Esophagus squamous epithelium (tissue), 5 donors: ENCODE measurements at places on chromosomes 6 and 20.

DNA sequence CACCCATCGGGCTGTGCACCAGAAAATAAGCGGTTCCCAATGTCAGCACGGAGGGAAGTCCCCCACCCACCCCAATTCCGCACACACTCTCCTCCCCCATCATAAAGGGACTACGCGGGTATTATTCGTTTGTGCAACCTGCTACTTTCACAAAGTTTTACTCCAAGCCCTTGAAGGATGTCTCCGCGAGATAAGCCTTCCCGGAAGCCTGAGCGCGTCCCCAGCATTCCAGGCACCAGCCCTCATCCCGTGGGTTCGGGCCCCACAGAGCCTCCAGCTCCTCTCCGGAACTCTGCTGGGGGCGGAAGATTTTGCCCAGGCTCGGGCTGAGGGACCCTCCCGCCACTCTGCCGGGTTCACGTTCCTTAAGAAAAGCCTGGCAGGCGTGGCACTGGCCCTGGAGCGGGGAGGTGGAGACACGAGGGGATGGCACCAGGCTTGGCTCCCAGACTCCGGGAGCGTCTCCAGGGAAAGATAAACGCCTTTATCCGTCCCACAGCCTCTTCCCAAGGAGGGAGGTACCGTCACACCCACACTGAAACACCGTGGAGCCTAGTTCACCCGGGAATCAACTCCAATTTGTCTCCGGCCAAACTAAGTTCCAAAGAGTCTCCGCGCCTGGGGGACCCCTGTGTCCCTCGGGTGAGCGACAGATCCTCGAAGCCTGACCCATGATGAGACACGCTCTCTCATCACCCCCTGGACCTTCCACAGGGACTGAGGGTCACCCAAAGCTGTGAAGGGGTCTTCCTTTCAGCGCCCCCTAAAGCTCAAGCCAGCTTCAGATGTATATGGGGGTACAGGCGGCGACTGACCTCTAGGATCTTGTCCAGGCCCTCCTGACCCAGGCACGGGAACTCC lies 934 bp downstream of the KCNK5 start:
- DNase-seq = no peak

- DNase-seq = no peak
These were observed 13.6 kb upstream of the C20orf144 start for GRCh38 chr20:33648396-33649004.

- DNase-seq = no peak
These were observed 116.0 kb upstream of the CITED2 start for GRCh38 chr6:139490482-139490881.

DNA sequence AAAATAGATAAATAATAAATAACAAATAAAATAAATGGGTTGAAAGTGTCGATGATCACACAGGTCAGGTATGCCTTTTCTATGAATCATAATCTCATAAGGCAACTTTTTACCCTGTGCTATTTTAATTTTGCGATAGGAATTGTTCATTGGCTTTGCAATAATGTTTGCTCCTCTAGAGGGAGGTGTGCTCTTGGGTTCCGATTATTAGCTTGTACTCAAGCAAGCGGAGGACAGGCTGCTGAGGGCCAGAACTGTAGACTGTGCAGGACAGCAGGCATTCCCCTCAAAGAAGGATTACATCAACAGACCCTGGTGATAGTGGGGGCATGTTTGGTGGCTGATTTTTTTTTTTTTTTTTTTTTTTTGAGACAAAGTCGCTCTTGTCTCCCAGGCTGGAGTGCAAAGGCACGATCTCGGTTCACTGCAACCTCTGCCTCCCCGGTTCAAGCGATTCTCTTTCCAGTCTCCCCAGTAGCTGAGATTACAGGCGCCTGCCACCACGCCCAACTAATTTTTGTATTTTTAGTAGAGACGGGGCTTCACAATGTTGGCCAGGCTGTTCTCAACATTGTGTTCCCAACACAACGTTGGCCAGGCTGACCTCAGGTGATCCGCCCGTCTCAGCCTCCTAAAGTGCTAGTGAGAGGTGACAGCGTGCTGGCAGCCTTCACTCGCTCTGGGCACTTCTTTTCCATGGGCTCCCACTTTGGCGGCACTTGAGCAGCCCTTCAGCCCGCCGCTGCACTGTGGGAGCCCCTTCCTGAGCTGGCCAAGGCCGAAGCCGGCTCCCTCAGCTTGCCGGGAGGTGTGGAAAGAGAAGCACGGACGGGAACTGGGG lies 35.6 kb downstream of the RIOK1 start:
- no peak for DNase-seq

GRCh38 chr20:50065325-50065615 lies 47.7 kb downstream of the UBE2V1 start:
- no peak for DNase-seq

GRCh38 chr6:17940151-17940792 lies 47.2 kb downstream of the KIF13A start:
- no peak for DNase-seq

DNA sequence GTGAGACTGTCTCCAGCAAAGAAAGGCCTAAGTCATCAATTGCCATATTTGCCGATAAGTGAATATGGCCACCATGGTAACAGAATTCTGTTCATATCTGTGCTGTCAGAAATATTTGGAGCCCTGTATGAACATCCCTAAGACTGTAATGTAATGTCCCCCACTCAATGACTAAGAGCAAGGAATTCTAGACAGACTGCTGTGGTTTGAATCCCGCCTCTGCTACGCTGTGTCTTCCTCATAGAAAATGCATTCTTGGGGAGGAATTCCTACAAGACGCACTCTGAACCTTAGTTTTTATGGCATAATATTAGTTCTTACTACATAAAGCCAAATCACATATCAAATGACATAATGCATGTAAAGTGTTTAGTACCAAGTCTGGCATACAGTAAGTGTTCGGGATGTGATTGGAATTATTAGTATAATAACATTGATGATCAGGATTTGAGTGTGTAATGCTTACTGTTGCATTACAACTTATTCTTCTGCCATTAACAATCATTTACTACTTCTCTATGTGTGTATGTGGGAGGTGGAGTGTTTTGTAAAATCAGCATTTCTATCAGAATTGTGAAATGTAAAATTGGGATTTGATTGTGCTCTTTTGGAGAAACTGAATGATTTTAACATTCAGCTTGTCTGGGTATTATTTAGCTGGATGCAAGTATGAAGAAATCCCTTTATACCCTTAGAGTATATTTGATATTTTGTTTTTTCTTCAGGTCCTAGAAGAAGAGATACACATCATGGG lies 103.0 kb downstream of the OLIG3 start:
- DNase-seq = no peak

DNA sequence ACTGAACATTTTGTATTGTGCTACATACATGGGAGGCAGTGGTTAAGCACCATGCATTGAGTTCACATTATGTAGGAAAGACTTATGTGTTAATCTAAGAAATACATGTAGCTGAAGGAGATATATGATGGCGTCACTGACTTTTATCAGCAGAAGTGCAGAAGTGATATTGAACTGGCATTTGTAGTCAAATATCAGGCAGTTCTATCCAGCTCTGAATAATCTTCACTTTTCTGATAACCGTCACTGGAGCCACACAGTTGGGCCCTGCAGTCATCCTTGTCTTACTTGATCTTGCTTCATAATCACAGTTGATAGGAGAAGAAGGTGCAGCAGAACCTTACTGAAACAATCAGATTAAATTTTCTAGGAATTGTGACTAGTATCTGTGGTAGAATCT lies 26.4 kb downstream of the CRISP1 start:
- DNase-seq = no peak

DNA sequence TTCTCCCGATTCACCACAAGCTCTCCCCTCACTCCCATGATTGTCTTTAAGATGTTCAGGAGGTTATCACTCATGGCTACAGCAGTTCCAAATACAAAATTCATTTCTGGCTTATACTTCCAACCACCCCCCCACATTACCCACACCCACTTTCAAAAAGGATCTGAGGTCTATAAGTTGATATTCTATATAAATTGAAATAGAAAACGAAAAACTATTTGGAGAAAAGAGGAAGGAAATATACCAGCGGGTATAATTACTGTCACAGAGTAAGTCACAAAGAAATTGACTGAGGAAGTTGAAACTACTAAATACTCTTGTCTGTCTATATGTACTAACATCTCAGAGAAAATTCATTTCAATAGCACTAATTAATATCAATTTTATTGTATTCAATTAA lies 112.7 kb upstream of the TNFAIP3 start:
- no peak for DNase-seq

- no peak for DNase-seq
These were observed 69.9 kb upstream of the STMND1 start for GRCh38 chr6:17031961-17032360.

DNA sequence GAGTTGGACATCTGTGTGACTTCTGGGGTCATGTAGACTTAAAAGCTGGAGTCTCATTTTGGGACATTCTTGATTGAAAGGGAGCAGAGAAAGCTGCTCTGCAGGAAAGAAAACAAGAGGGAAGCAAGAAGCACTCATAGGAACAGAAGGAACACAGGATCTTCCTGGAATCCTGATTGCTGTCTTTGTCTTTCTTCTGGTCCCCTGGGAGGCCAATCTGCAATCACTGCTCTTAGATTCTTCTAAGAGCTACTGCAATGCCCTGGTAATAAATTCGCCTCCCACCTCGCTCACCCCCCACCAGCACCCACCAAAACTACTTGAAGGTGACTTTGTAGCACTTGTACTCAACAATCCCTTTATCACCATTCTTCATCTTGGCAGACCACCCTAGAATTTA lies 51.8 kb downstream of the SLC35B3 start:
- DNase-seq = no peak

DNA sequence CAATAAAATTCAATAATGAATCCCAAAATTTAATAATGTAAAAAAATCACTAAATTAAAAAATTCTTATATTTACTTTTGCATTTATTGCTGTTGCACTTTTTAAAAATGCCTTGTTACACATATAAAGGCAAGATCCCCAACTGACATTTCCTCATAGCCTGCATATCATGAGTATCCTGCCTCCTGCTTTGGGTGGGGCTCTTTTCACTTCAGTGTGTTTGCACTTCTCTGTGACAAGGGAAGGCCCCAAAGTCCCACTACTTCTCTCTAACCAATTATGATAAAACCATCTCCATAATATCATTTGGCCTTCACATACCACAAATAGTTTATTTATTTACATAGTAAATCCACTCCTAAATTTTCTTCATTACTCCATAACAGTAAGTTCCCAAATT lies 446.1 kb upstream of the MARCKS start:
- no peak for DNase-seq

- DNase-seq = no peak
These were observed 497.2 kb upstream of the CDH4 start for GRCh38 chr20:60754856-60755255.

- no peak for DNase-seq
These were observed 73.6 kb downstream of the ERMARD start for GRCh38 chr6:169824848-169825557.

- DNase-seq = no peak
These were observed 80.8 kb upstream of the BEND3 start for GRCh38 chr6:107196152-107196551.

GRCh38 chr6:63245420-63245819 lies 34.2 kb downstream of the FKBP1C start:
- DNase-seq = no peak

DNA sequence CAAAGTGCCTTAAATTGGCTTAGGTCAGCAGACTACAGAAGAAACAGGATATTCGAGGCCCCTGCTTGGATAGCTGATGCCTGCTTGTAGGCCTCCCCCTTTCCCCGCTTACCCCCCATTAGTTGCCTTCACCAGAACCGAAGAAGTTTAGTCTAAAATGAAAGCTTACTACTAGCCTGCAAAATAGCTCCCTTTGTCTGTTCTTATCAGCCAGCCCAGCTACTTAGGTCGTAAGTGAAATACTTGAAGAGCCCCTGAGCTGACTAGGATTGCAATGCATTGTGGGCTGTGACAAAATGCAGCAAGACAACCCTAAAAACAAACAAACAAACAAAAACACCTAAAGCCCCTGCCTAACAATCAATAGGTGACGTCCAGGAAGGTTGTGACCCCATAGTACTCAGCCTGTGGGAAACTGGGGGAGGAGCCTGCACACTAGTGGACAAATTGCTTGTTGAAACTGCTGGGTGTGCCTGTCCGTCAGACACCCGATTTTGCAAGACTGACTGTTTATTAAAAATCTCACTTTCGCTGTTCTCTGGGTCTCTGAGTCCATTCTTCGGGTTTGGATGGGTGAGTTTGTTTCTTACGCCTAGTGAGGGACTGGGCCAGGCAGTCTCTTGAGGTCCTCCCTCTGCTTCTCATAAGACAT lies 105.0 kb upstream of the DUSP22 start:
- DNase-seq = no peak

DNA sequence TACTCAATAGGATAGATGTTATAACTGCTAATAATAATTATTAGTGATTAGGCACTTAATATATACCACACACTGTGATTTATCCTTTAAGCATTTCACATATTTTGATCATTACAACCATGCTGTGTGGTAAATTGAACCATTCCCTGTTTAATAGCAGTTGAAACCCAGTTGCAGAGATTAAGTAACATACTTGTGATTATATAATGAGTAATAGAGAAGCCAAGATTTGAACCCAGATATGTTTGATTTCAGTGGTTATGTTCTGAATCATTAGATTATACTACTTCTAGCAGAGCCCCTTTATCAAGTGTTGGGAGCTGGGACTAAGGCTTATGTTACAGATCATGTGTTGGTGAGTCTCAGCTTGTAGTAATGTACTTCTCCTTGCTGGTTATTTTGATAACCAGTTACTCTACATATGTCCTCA lies 44.1 kb downstream of the STK4 start:
- DNase-seq = no peak

DNA sequence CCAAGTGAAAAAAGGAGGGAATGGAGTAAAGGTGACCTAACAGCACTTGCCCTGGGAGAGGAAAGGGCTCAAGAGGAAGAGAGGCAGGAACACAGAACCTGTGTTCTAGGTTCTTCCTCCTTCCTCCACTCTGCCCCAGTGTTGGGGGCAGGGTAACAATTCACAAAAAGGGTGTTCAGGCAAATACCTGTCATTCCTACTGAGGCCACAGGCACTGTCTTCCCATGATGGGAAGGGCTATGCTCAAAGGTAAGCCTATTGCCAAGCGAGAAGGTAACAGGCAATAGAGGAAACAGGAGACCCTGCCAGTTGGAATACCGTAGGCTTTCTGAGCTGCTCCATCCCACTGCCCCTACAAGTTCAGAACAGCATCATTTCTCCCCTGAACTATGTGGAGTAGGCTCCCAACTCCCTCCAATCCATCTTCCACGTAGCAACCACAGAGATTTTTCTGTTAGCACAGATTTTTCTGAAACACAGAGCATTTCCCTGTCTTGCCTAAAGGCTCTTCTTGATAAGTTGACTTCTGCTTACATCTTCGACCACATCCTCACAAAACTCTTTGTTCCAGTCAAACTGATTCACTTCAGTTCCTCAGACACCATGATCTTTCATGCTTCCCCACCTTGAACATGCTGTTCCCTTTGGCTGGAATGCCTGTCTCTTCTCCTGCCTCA lies 2.7 kb downstream of the AGPAT1 start:
- no peak for DNase-seq

- no peak for DNase-seq
These were observed 1.1 kb downstream of the MYLK2 start for GRCh38 chr20:31820228-31820627.

DNA sequence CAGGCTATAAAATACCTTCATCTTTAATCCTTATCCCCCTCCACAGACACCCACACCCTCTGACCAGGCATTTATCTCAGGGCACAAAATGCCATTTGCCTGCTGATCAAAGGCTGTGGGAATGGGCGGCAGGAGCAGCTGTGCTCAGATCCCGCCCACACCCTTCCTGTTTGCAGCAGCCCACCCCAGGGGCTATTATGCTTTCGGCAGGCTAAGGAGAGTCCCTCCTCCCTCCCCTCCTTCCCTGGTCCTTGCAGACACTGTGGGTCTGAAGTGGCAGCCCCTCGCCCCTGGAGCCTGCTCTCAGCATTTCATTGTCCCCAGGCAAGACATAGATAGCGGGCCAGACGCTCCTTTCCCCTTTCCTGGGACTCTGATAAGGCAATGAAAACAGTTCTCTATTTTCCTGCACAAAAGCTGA lies 220.8 kb upstream of the HEY2 start:
- no peak for DNase-seq
